Suppressor macrophage treated with lipopolysaccharide for 1 hour (primary cell): ENCODE measurements at places on chromosomes 3 and 15.

DNA sequence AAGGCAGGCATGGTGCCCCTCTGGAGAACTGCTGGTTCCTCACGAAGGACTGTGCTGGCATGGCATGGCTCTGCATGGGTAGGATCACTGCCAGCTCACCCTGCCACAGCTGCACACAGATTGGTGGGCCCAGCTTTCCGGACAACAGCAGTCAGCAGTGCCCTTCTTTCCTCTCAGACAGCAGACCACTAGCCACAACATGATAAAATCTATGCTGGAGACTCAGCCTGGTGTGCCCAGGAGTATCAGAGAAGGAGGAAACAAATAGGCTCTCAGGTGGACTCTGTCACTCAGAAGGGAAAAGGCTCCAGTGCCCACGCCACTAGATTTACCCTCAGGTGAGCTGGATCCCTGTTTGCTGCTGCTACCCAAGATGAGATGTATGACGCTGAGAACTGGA, 4.9 kb downstream of the NMNAT3 start:
- no peak for DNase-seq

- peak; percentile 78 for DNase-seq
Observed at GRCh38 chr3:132399054-132399929, 18.0 kb upstream of the DNAJC13 start.

- DNase-seq: peak; percentile 21
Observed at GRCh38 chr15:29925227-29926082, 103.2 kb upstream of the TJP1 start.

GRCh38 chr15:50820808-50821382, 55.4 kb upstream of the SPPL2A start:
- DNase-seq: no peak

- DNase-seq: peak; percentile 8
Observed at GRCh38 chr3:100737334-100737733, 28.0 kb downstream of the TFG start.

- no peak for DNase-seq
Observed at GRCh38 chr15:36999778-37000177, 100.6 kb downstream of the MEIS2 start.

DNA sequence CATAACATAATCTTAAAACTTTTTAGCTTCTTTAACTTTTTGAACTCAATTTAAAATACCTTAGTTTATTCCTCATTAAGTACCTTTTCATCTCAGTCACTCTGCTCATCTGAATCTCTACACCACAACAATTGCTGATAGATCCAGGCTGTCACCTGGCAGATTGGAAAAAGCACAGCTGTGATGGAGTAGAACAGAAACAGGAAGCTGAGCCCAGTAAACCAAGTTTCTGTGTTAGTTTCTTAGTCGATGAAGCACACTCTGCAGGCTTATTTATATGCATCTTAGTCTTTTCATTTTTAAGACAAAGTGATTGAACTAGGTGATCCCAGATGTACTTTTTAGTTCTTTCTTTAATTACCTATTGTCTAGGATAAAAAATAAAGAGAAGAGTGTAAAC, 1398.0 kb upstream of the ALCAM start:
- no peak for DNase-seq

- peak; percentile 91 for DNase-seq
Observed at GRCh38 chr3:10232137-10232536, 16.1 kb upstream of the TATDN2 start.

- no peak for DNase-seq
Observed at GRCh38 chr3:64023861-64024223, 548 bp upstream of the PSMD6 start.

GRCh38 chr3:141663993-141664392, 74.1 kb upstream of the RNF7 start:
- DNase-seq: no peak
